Hematopoietic multipotent progenitor cell treated with erythropoietin and hydrocortisone succinate and interleukin-3 and kit ligand, for 4 days (in vitro differentiated cells): ENCODE measurements at places on chromosomes 4 and X.

GRCh38 chr4:68581383-68582338 lies 5.5 kb upstream of the UGT2B17 start:
- DNase-seq, result no peak

DNA sequence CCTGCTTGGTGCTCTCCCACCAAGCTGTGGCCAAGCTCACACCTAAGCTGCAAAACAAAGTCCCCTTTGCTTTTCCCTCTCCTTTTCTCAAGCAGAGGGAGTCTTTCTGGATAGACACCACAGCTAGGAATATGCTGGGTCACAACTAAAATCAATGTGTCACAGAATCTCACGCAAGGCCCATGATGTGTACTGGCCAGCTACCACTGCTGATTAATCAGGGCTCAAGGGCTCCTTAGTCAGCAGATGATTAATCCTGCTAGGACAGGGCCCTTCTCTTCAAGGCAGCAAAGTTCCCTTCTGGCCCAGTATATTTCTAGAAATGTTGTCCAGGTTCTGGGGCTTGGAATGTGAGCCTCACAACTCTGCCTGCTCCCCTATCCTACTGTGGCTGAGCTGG lies 32.0 kb upstream of the TENT5D start:
- no peak for DNase-seq

DNA sequence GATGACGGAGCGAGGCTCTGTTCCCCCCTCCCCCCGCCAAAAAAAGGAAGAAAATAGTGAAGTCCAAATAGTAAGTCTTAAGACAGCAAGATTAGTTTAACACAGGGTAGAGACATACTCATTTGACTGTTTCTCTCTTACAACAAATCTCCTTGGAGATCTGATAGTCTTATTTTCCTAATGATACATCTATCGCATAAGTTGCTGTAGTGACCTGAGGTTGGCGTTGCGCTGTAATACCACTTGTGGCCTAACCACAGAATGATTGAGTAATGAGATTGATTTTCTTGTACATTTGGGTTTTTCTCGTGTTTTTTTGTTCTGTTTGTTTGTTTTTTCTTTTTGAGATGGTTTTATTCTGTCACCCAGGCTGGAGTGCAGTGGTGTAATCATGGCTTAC lies 27.2 kb downstream of the OCIAD1 start:
- peak; percentile 69 for DNase-seq

DNA sequence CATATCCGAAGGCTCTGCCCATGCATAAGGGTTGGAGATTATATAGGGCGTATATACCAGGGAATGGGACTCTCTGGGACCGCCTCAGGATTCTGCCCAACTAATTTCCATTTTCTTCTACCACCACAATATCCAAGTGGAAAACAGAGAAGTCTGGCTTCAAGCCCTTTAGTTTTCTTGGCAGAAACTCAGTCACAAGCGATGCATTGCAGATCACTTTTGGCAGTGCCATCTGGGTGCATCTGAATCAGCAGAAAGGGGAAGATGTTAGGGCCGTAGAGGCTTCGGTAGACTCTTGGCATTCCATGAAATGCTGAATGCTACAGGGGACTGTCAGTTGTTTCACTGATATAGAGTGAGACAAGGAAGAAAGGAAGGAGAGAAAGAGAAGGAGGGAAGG lies 94.1 kb upstream of the FAM9B start:
- no peak for DNase-seq

DNA sequence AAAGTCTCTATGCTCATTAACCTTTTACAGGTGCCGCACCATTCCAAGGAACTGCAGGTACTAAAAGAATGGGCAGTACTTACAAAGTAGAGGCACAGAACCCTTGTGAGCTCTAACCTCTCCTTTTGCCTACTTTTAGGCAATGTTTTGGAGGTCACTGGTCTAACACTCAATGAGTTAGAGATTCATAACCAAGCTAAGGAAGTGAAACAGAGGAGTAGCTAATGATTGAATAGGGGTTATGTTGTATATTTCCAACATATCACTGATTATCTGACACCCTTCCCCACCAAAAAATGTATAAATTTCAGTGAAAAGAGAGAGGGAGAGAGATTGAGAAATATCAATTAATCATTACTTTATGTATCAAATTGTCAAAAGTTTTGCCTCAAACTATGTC lies 269.3 kb downstream of the PCDH7 start:
- no peak for DNase-seq

DNA sequence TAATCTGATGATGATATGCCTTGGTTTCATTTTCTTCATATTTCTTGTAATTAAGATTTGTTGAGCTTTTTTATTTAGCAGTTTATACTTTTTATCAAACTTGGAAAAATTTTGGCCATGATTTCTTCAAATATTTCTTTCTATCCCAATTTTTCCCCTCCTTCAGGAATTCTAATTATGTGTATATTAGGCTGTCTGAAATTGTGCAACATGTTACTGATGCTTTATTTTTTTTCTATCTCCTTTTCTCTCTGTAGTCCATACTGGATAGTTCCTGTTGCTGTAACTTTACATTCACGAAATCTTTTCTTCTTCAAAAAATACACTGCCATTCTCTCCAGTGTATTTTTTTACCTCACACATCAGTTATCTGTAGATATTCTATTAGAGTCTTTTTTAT lies 10.8 kb downstream of the THAP6 start:
- no peak for DNase-seq

- DNase-seq, result no peak
Measured at GRCh38 chr4:109390115-109390768, 43.4 kb upstream of the SEC24B start.

- peak; percentile 24 for DNase-seq
Measured at GRCh38 chrX:120309873-120310705, 1.2 kb downstream of the TMEM255A start.

GRCh38 chr4:132767901-132768300 lies 381.2 kb upstream of the PCDH10 start:
- no peak for DNase-seq

DNA sequence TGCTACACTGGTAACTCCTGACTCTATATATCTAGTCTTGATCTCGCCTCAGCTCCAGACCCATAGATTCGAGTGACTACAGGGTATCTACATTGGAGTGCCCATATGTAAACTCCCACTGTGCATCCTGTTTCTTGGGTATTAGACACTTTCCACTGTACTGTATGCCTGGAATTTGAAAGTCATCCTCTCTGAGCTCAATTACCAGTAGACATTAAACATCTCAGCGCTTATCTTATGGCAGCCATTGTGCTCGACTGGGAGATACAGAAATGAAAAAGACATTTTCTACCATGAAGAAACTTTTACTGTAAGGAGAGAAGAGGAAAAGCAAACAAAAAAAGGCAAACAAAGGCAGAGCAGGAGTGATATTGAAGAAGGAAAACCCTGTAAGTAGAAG lies 151.9 kb upstream of the JADE1 start:
- no peak for DNase-seq

GRCh38 chr4:14812101-14812500 lies 190.2 kb upstream of the CPEB2 start:
- DNase-seq, result no peak

DNA sequence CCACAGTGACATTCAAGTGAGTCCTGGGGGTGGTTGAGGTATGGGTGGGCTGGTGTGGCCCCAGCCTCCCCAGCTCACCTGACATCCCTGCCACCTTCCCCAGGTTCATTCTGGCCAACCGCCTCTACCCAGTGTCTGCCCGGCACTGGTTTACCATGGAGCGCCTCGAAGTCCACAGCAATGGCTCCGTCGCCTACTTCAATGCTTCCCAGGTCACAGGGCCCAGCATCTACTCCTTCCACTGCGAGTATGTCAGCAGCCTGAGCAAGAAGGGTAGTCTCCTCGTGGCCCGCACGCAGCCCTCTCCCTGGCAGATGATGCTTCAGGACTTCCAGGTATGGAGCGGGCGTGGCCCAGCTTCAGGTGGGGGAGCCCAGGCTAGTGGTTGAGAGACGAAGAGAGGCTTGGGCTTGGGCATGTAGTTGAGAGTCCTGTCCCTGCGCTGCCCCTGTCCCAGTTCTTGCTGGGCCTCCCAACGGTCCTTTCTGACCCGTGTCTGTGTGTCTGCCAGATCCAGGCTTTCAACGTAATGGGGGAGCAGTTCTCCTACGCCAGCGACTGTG lies 1.7 kb upstream of the GDI1 start:
- no peak for DNase-seq

DNA sequence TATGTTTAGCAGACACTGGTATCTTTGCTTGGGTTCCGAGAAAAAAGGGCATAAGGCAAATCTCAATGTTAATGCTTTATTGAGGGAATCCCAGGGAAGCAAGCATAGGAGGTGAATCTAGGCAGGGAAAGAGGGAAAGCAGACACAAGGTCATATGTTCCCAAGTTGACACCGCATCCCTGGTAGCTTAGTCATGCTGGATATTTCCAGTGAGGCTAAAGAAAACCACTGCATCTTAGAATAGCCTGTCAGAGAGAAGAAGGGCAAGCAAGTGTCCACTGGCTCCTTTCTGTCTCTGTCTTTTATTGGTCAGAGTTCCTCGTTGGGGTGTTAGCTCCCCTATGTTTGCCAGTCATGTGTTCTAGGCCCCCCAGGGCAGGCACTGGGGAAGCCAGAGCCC lies 104.7 kb downstream of the NKX6-1 start:
- no peak for DNase-seq

GRCh38 chrX:15143825-15144121 lies 126.1 kb downstream of the ASB9 start:
- DNase-seq, result no peak

- DNase-seq, result no peak
Measured at GRCh38 chr4:56211202-56211601, 176.1 kb downstream of the AASDH start.

DNA sequence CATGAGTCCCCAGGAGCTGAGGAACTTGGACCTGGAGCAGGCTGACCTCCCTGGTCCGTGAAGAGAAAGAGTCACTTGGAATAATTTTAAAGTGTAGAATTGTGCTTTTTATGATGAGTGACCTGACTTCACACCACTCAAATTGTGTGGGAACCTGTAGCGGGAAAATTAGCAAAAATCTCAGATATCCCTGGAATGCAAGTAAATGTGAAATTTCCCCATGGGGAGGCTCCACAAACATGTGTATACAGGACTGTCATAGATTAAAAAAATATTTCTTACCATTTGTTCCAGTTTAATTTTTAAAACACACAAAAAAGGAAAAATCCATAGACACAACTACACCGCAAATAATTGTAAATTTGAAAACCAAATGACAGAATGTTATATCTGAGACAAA lies 1079.6 kb upstream of the PABPC4L start:
- DNase-seq, result no peak

- DNase-seq, result no peak
Measured at GRCh38 chrX:24380262-24381187, 20.1 kb downstream of the SUPT20HL1 start.

DNA sequence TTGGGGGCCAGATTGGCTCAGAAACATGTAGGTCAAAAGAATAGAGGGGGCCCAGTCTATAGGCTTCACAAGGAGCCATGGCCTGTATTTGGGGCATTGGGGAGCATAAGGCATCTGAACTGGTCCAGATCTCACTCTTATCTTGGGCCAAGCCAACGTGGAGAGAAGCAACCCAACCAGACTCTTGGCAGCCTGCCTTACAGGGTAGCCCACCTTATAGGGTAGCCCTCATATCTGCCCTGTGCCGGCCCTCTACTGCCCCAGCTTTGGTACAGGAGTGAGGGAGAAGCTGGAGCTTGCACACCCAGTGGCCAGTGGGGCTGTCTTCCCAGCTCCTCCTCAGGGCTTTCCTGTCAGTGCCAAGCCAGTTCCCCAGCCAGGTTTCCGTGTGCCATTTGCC lies 142.2 kb downstream of the AMMECR1 start:
- no peak for DNase-seq

DNA sequence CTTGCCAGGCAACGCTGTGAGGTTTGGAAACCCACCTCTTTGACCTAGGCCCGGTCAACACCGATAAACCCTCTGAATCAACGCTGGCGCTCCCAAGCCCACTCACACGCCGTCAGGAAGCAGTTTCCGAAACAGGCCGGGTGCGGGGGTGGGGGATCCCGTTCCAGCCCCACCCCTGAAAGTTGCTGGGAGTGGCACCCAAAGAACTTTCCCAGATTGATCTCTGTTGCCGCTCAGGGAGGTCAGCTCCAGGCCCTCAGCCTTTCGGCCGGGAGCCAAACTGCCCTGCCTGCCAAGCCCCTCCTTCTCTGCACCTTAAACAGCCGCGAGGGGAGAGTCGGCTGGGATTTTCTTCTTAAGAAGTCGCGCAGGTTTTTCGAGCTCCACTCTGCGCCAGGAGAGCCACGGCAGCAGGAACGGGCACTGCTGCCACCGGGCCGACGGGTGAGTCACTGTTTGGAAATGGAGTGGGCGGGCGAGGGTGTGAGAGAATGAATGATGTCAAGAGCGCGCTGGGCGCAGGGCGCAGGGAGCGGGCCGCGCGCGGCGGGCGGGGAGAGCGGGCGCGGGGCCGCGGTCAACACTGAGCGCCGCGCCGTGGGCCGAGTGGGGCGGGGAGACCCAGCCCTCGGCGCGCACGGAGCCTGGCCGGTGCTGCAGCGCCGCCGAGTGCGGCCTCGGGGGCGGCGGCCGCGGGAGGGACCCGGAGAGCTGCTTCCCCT lies at the start of gene SGMS2:
Gene SGMS2 (plus strand): TSS at position 583 of the 722 bp plus-strand sequence. CDS start 70,622 bp downstream, outside the sequence.
- DNase-seq, result peak; percentile 79

DNA sequence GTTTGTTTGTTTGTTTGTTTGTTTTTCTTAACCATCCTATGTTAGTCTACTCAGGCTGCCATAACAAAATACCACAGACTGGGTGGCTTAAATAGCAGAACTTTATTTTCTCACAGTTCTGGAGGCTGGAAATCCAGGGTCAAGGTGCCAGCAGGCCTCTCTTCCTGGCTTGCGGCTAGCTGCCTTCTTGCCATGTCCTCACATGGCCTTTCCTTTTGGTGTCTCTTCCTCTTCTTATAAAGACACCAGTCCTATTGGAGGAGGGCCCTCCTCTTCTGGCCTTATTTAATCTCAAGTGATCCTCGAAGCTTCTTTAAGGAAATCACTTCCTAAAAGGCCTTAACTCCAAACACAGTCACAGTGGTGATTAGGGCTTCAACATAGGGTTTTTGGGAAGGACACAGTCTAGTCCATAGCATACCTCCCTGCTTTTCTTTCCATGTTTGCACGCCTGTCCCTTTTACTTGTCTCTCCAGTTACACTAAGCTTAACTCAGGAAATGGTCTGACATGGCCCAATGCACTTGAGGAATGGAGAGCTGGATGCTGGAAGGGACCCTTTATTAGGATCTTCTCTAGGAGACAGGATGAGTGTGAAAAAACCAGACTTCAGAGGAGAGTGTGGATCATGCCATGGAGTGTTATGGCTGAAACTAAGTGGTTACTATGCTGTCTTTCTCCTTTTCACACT lies 36.0 kb upstream of the MGST2 start:
- DNase-seq, result no peak

- DNase-seq, result no peak
Measured at GRCh38 chr4:2511645-2512131, 24.8 kb upstream of the FAM193A start.

- DNase-seq, result no peak
Measured at GRCh38 chrX:39487166-39487968, 610.4 kb downstream of the BCOR start.

- DNase-seq, result no peak
Measured at GRCh38 chr4:105148776-105149175, 2.1 kb downstream of the TET2 start.

DNA sequence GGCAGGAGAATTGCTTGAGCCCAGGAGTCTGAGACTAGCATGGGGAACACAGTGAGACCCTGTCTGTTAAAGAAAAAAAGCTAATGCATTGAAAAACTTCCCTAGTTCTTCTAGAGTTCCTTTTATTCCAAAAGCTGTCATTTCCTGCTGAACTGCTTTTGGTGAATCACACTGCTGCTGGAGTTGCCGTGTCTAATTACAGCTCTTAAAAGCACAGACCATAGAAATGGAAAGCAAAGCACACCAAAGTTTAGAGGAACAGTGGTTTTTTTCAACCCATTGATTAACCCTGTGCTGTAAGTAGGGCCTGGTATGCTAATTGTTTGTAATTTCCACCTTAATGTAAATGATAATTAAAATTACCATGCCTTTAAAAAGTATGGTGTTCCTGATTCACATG lies 52.4 kb downstream of the SEPTIN11 start:
- DNase-seq, result no peak
